HepG2 (cell line): ENCODE measurements at places on chromosomes 1 and 21.

GRCh38 chr1:176820391-176821031 lies 344.0 kb downstream of the ASTN1 start:
- no peak for DNase-seq

DNA sequence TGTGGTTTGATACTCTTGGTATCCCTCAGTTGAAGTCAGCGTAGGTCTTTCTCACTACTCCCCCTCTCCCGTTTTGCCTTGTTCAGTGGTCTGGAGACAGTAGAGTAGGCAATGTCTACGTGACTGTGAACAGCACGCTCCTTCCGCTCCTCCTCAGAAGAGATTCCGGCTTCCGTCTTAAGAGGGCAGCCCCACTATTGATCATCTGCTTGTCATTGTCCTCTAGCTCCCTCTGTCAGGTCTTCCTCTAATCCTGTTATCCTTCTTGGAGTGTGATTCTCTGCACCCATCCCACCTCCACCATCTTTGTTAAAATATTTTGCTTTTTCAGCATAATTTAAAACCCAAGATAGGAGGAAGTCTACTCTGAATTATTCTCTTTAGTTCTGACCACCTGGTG lies 129.9 kb upstream of the KCNK2 start:
- no peak for DNase-seq

DNA sequence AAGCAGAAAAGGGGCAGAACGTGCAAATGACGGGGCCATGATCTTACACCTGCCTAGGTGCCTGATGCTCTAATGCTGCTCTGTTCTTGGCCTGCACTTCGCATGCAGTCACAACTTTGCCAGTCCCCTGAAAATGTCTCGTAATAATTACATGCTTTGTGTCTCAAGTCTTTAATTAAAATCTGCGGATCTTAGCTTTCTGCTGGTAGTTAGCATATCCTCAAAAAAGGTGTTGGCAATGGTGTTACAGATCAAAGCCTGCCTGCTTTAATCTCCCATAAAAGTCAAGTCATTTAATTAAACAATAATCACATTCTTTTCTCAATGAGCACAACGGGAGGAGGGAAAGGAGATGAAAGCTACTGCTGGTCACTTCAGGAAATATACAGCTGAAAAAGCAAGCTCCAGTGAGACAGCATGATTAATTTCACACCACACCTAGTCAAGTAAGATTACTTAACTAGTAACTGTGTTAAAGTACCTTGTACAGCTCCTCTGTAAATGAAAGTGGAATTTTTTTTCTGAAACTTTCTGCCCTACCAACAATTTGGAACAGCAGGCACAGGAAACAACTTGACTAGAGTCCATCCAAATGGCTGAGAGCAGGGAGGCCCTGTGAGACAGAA lies 45.8 kb downstream of the STX6 start:
- no peak for DNase-seq

DNA sequence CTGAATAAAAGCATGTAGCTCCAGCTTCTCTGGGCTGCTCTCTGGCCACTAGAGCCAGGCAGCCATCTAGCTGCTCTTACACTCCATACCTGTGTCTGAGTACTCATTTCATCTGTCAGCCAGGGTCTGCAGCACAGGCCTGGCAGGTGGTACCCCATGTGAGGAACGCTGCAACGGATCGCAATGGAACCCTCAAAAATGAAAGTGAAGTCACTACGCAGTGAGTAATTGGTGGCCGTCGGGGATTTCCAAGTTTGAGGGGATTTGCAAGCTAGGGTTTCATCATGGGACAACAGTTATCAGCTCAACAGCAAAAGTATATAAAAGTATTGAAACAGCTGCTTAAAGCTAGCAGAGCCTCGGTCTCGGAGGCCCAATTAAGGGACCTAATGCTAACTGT lies 186.7 kb downstream of the HFM1 start:
- DNase-seq, result no peak

- no peak for DNase-seq
Observed at GRCh38 chr1:63190171-63190570, 132.2 kb upstream of the FOXD3 start.

DNA sequence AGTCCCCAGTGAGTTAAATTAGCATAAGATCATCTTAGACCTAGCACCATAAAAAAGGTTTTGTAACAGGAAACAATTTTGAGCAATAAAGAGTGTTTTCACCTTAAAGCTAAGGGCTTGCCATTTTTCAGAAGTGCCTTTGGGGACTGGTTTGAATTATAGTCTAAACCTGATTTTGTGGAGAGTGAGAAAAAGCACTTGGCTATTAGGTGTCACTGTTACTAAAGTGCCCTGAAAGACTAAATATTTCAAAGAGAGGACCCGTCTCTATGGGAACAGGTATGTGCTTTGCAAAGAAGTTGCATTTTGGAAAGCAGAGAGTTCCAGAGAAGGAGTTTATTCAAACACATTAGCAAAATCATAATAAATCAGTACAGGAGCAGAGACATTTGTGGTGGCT lies 9.1 kb downstream of the NTNG1 start:
- no peak for DNase-seq

DNA sequence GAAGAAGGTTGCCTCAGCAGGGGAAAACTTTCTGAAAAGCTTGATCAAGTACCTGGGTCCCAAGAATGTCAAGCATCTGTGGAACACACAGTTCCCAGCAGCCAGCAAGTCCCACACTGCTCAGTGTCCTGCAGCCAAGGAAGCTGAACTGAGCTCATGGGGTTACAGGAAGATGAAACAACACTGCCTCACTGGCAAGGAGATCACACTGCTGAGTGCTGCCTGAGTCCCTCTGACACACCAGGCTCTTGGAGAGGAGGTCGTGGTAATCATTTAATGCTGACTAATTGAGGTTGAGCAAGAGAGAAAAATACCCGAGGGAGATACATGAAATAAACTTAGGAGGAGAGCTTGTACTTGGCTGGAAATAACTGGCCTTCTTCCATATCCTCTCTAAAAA lies 75.2 kb downstream of the MPZL1 start:
- DNase-seq, result no peak
